ENCODE measurements at places on chromosomes 5 and 9. TPM values are rescaled to one million over a fixed set of nuclear protein-coding genes. Genes with fewer than 3 reads are reported as not detected.

DNA sequence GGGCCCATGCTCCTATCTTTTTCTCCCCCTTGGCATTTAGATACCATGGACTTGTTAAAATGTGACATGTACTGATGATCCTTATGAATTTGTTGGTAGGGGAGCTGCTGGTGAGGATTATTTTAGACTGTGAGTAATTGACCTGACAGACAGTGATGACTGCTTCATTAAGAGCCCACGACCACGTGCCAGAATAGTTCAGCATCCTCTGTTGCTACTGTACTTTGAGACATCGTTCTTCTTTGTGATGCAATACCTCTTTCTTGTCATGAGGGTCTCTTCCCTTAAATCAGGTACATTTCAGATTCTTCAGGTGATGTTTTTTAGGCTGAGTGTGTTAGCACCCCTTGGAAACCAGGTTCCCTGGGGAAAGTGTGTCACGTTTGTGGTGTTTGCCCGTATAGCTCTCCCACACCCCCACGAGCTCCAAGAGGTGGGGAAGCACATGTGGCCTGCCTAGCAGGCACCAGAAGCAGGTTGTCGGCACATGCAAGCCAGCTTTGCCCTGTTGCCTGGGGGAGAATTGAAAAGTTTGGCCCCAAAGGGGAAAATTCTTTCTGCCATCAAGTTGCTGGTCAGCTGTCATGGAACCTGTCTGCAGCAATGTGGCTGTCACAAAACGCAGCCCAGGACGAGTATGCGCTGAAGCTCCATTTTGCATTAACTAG is 25.1 kb downstream of the QRFP start:
- no peak for DNase-seq

SLC1A3 gene
- total RNA-seq: not detected

SCGB3A2 gene
- total RNA-seq: not detected

PCA3 gene
- not detected for total RNA-seq

DNA sequence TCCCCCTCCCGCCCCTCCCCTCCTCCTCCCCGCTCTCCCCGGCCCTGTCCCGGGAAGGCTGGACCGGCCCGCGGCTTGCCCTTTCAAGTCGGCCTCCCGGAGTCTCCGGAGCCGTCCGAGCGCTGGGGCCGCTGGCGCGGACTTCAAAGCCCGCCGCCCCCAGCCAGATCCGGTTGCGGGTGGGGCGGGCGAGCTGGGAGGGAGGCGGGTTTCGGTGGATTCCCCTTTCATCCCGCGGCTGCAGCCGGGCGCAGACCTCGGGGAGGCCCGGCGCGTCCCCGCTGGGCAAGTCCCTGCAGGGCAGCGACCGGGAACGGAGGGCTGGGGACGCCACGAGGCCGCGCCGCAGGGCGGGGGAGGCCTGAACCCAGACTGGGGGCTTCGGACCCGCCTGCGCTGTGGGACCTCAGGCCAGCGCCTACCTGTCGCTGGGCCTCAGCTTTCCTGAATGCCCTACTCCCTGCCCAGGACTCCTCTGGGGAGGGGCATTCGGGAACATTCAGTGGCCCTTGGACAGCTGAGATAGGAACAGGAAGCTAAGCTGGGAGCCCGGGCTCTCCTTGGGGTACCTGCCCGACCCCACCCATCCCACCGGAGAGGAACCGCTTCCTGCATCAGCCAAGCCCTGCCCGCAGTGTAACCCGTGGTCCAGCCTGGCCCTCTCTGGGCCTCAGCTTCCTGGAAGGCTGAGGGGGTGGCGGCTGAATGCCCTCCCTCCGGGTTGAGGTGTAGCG is 23.4 kb downstream of the C9orf50 start:
- peak; percentile 46 for DNase-seq

DNA sequence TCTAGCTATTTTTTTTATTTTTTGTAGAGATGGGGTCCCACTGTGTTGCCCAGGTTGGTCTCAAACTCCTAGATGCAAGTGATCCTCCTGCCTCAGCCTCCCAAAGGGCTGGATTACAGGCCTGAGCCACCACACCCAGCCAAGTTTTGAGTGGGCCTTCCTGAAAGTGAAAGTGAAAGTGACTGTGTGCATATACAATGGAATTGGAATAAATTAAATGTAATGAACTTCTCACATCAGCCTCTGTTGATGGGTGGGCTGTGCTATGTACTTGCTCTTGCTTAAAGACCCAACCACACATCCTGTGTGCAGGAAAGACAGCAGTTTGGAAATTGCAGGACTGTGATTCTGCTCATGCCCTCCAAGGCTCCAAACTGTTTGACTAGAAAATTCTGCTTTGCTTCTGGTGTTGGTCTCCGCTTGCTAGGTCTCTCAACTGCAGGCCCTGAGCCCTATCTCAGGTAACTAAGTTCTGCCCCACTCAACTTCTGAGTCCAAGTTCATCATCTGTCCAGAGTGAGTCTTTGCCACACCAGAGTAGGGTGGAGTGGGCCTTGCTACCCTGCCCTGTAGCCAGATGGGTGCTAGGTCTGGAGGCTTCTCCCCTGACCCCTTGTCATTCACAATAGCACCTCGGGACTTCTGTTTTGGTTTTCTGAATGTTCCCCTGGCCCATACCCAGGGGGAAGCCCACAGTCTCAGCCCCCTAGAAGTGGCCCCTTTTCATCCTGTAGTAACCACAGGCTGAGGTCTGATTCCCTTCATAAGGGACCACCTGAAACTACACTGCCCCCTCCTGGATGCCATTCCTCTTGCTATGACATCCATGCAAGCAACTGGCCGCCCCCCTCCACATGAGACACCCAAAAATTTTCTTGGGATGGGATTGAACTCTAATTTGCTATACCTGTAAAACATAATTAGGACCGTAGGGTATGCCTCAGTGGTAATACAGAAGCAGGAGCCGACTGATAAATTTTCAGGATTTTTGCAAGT is 36.5 kb upstream of the RAD23B start:
- peak; percentile 4 for DNase-seq

DNA sequence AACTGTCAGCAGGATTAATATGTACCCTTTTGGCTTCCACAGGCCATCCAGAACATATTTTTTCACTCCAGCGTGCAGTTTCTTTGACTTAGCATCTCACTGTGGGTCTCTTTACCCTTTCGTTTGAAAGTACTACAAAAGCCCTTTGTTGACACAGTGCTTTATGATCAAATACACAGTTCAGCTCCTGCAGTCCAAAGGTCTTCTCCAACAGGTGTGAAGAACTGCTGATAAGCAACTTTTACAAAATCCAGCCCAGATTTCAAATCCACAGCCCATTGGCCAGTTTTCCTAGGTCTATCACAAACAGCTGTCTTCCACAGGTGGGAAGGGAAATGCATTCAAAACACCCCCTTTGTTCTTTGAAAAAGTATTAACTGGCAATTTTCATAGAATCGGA is 54.8 kb downstream of the MYO10 start:
- no peak for DNase-seq

DNA sequence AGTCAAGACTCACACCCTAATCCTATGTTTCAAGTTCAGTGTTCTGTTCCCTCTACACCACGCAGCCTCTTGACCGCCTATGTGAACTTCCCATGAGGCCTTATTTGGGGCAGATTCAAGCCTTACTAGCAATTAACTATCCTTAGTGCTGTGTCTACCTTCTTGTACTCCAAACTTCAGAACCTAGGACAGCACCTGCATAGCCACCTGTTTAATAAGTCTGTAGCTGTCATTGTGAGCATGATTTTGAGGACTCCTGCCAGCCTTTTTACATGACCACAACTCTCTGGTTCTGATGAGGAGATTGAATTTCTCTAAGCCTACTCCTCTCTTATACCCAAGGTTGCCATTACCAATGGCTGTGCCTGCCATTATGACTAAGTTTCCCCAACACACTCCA is 50.8 kb upstream of the PCSK1 start:
- DNase-seq: no peak

DNA sequence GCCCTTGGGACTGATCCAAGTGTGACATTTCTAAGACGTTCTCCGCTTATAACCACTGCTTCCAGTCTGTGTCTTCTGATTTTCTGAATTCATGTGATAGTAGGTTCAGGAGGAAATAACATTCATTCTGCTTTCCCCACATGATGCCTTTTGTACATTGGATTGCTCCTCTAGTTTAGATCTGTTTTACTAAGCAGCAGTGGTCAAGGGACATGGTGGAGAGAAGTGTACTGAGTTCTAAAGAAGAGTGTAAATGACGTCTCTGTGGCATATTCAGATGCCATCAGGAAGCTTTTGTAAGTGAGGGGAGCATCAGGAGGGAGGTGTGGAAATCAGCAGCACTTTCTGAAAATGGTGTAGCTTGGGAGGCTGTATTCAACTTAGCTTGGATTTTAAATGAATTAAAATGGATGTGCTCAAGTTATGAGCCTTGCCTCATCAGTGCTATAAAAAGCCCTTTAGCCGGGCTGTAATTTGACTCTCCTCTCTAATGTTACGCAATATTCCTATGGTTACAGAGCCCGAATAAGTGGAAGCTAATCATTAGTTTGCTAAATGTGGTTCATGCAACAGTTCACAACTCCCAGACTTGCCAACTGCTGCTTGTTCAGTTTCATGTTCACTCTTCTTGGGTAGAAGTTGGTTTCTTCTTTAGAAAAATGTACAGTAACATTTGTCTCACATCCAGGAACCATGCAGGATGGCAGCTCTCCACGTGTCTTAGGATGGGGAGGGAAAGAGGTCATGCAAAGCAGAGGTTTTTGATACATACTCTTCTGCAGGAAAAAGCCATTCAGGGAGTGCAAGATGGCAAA is 281.3 kb downstream of the ARHGAP26 start:
- no peak for DNase-seq

DNA sequence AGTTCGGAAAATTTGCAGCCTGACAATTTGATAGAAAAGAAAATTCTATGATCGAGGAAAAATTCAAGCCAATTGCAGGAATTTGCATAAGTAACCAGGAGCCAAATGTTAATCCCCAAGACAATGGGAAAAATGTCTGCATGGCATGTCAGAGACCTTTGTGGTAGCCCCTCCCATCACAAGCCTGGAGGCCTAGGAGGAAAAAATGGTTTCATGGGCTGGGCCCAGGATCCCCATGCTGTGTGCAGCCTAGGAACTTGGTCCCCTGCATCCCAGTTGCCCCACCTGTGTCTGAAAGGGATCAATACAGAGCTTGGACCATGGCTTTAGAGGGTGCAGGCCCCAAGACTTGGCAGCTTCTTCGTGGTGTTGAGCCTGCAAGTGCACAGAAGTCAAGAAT is 1847.9 kb upstream of the ACO1 start:
- no peak for DNase-seq

DNA sequence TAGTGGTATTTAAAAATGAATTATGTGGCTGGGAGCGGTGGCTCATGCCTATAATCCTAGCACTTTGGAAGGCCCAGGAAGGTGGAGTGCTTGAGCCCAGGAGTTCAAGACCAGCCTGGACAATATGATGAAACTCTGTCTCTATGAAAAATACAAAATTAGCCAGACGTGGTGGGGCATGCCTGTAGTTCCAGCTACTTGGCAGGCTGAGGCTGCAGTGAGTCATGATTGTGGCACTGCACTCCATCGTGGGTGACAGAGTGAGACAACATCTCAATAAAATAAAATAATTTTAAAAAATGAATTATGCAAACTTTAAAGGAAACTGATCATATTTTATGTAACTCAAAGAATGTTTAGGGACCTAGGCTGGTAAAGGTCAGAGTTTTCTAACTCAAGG is 310.8 kb upstream of the DMRT1 start:
- DNase-seq: no peak

DNA sequence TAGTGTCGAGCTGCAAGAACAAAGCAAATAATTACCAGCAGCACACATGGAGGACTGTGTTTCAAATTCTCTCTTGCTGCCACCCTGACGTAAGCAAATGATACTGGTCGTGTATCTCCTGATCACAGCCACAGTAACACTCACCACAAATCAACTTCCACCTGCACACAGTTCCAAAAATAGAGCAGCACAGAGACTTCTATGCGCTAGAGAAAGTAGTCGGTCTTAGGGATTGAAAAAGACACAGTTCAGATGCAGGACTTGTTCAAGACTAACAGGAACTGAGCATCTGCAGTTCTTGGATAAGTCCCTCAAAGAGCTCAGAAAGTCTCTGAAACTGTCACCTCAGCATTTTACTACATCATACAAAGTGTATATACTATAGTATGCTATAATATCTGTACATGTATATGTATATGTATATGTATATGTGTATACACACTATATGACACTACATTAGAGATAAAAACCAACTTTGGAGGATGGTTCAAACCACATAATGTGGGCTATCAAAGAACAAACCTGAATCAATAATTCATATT is 279.0 kb downstream of the GLIS3 start:
- DNase-seq: no peak

ITGA1 gene
- total RNA-seq: 2.2 TPM

DNA sequence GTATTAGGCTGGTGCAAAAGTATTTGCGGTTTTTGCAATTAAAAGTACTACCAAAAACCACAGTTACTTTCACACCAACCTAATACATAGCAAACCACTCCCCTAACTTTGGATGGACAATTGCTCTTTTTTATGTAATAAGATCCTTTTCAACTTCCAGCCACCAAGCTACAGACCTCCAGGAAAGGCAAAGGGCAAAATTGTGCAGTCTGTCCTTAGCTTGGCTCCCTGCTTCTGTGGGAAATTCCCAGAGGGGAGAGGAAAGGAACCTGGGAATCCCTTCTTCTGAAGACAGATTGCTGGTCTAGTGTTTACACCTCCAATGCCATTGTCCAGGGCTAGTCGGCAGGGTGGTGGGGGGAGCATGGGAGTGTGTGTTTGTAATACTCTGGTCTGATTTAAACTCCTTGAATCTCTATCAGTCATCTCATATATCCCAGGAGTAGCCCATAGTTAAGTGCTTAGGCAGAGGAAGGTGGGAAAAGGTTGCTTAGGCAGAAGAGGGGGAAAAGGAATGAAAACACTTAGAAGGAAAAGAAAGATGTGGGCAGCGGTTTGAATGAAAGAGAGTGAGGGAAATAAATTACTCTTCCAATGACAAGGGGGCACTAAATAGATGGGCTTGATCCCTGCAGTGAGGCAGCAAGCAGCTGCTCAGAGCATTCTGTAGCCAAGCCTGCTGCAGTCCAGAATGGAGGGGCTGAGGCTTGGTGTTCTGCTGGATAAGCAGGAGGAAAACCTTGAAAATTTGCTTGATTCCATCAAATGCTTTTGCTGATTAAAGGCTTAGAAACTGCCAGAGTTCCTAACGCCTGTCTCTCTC is 86.9 kb upstream of the MAP1B start:
- DNase-seq: no peak

DNA sequence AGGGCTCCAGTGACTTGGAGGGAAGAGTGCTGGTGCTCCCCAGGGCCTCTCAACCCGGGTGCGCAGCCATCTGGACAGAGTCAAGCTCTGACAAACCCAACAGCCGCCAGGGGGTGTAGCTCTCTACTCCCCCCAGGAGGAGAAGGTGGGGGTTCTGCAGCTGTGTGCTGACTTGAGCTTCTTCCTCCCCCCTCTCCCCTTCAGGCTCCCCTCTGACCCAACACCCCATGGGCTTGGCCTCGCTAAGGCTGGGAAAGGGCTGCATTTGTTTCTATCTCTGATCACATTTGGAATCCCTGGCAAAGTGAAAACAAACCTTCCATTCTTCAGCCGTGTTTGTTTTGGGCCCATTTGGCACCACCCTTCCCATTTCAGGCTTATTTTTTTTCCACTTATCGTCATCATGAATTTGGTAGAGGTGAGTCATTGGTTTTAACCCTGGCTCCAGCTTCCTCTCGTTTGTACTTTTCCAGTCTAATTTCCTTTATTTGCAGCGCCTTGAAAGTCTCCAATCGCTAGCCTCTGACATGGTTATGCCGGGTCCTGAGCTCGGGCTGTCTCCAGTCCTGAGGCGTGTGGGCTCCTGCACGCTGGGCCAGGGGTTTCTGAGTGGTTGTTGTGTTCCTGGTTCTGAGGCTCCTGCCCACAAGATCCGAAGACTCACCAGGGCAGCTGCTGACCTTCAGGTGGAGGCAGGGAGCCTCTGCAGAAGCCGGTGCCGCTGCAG is 36.1 kb downstream of the DAP start:
- no peak for DNase-seq

Measured in activated T-helper 1 cell treated with anti-CD3 and anti-CD28 coated beads, Interleukin-12 subunit alpha, Interleukin-12 subunit beta, Interleukin-2, Interleukin-4 antibody, amounts not matched to agents 30 ng/mL and 10 ng/mL and 1 ng/mL, durations not matched to agents 14 hours and 24 hours and 36 hours (primary cell).